Stomach (tissue), 19 donors: ENCODE measurements at places on chromosomes 1 and 21.

DNA sequence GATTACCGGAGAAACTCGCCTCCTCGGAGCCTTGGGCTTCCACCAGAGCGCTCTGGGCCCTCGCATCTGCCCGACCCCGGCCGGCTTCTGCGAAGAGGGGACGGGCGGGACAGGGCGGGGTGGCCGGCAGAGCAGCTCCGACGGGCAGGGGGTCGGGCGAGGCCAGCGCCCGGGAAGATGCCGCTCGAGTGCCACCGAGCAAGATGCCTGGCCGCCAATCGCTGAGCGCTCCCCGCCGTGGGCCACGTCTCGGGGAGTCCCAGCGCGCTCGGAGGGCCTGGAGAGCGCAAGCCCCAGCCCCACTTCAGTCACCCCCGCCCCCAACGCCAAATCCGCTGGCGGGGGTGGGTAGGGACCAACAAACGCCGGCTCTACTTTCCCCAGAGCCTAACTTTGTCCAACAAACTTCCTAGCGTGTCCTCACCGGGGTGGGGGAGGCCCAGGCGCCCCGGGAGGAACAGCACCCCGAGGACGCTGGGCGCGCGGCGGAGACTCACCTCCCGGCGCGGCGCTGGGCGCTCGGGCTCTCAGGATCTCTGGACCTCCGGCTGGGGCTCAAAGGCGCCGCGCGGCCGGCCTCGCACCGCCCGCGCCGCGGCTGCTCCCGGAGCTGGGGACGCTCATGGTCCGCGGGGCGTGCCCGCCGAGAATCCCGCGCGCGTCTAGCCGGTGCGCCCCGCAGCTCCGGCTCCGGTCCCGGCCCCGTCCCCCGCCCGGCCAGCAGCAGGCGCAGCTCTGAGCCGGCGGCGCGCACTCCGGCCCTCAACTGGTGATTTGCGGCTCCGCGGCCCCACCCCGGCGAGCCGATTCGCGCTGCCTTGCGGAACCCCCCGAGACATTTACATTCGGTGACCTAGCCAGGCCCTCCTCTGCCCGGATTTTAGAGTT is at the start of gene BCAR3:
Gene BCAR3, minus strand, starts transcription at position 737 of the 888 bp plus-strand sequence. CDS start 6,907 bp downstream, outside the sequence.
- DNase-seq = peak; percentile 91

GRCh38 chr1:56437959-56438358 is 141.4 kb downstream of the PLPP3 start:
- DNase-seq = no peak

- DNase-seq = no peak
These were observed 105.7 kb upstream of the USP24 start for GRCh38 chr1:55320891-55321290.

DNA sequence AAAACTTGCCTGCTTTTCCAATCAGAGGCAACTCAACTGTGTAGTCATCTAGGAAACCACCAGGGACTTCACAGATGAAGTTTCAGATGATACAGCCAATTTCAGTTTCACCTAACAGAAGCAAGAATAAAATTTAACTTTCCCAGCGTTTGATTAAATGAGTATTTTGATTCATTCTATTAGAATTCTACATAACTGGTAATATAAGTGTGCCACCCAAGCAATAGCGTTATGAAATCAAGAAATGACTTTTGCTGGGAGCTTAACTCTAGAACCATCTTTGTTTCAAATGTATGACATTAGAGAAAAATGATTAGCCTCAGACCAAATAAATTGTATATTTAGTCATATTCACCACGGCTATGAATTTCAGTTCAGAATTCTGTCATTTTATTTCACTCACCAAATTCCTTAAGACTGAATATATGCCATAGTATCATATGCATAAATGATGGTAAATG is 239.3 kb downstream of the NRIP1 start:
- no peak for DNase-seq

GRCh38 chr1:221053889-221054288 is 174.6 kb downstream of the HLX start:
- no peak for DNase-seq

DNA sequence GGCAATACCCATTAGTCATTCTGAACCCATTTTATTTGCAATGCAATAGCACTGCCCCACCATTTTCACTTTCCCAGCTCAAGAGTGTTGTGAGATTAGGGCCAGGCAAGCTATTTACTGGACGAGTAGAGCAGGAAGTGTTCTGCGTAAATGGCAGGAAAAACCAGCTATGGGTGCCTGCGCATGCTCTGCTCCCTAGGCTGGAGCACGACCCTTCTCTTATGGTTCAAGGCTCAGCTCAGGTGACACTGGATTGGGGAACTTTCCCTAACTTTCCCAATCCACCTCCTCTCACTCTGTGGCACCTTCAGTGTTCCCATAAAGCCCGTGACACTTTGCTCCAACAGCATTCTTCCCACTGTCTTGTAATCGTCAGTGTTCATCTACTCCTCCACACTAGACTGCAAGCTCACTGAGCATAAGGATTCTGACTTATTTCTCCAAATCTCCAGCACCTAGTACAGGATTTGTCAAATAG is 3.6 kb upstream of the MAN1A2 start:
- DNase-seq = no peak

DNA sequence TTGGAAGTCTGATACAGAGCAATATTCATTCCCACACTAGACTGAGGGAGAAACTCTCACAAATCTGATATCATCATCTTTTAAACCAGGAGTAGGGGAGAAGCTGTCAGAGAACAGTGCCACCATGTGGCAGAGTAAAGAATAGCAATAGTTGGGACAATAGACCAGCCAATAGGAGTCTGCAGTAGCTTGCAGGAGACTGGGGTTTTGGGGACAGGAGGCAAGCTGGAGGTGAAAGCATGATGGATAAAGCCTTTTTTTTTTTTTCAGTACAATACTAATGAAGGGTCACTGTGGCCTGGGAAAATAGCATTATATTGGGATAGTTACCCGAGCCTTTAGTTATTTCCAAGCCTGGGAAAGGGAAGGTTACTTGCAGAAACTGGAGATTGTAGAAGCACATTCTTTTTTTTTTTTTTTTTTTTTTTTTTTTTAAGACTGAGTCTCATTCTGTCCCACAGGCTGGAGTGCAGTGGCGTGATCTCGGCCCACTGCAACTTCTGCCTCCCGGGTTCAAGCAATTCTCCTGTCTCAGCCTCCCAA is 120.7 kb downstream of the S1PR1 start:
- peak; percentile 52 for DNase-seq

DNA sequence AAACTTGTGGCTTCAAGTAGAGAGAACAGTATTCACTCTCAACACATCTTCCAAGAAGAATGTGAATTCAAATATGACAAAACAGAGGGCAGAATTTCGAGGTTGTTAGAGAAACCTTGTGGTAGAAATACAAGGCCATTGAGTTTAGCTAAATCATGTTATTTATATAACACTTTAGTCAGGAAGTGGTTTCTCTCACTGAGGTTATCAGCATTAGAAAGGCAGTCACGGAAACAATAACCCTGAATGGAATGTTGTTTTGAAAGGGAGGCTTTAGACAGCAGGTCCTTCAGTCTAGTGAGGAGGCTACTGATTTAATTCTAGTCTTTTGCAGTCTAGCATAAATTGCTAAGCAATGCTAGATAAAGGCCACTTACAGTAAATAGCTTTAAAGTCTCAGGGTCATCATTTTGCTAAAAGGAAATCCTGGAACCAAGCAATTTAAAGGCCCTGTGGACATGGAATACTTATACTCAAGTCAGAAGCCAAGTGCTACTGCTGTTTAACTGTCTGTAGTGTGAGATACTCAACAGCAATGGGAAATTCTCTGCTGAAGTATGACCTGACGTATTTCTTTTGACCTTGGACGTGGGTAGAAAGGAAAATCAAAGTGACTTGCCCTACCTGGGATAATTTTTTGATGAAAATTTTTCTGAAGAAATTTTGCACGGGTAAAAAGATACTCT is 89.0 kb upstream of the CHODL start:
- DNase-seq = peak; percentile 30

DNA sequence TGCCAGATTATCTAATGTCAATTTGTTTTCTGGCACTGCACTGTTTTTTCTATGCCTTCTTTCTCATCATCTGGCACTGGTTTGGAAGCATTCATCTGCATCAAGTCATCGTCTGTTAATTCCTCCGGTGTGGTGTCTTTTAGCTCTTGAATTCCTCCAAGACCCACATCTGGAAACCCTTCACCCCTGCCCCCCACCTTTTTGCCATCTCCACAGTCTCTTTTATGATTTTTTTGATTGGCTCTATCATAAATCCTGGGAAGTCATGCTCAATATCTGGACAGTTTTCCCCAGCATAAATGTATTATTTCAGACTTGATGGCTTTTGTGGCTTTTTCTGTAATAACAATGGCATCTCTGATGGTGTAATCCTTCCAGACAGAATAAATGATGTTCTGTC is 10.4 kb upstream of the KCNK1 start:
- DNase-seq = no peak

DNA sequence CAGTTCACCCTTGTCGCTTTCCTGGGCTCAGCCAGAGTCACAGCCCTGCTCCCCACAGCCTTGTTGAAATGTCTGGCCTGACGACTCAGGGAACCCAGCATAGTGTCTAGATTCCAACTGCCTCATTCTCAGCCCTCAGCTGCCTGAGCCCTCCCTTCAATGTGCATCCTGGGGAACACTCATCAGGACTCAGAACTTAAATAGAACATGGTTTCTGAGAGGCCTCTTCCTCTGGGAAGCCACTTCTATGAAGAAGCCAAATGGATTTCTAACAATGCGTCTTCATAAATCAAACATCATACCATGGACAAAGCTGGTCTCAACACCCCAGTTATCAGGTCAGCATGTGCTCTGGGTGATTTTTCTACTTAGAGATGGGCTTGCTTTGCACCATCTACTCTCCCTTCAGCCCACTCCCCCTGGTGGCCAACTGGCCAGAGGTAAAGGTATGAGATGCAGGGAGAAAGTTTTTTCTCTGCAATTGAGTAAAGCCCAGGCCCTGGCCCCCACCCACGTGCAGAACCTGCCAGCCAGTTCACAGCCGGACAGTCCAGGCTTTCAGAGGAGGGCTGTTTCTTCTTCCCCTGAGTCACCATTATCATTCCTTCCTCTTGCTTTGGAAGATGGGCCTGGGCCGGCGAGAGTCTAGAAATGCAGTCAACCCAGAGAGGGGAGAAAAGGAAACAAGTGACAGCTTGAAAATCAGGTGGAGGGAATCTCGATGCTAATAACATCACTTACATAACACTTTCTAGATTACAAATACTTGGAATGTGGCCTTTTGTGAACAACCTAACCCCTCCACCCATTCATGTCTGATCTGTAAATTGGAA is 32.1 kb downstream of the CD244 start:
- DNase-seq = peak; percentile 83

GRCh38 chr1:186813420-186813819 is 15.3 kb upstream of the PLA2G4A start:
- DNase-seq = no peak

GRCh38 chr21:34526618-34527290 is 14.7 kb upstream of the KCNE1 start:
- DNase-seq = peak; percentile 96

DNA sequence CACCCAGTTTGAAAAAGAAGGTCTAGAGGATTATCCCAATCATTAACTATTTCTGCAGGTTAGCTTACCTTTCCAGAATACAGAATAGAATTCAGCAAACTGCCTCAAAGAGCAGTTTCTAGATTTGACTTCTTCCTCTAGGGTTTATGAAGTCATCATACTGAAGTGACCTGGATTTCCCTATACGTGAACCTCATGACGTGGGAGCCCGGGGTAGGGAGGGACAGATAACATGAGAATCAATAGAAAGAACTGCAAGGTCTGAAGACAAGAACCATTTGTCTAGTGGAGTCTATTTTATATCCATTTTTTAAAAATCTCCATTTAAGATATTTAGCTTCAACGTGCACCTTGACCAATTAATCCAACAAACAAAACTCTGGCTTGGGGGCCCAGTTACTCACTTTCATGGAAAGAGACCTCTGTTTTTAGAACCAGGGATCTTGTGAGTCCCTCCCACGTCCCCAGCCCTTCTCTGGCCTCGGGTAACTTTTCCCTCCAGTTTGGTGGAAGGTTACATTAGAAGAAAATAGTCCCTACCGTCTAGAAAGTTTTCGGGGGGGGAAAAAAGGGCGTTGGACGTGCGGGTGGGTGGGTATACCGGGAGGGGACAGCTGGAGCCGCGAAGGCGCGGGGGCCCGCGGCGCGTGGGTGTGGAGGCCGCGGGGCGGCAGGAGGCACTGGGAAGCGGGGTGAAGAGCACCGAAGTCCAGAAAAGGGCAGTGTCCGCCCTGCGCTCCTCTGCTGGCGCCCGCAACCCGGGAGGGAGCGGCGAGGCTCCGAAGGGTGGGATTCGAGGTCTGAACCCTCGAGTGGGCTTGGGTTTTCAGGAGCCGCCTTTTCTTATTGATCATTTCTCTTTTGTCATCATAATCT is 13.8 kb upstream of the POGZ start:
- DNase-seq = peak; percentile 36

DNA sequence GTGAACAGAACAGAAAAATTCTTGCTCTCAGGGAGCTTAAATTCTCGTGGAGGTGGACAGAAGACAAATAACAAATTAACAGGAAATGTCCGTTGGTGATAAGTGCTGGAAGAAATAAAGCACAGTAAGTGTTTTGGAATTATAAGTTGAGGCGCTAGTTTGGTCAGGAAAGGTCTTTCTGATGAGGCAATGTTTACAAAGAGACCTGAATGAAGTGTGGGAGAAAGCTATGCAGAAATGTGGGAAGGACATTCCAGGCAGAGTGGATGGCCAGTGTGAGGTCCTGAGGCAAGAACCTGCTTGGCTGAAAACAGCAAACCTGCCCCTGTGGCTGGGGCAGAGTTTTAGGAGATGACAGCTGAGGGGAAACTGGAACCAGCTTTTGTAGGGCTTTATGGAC is 23.3 kb downstream of the NGF start:
- DNase-seq = no peak

GRCh38 chr1:18633422-18634155 is 2.9 kb downstream of the PAX7 start:
- DNase-seq = no peak

GRCh38 chr1:183630748-183631147 is 4.8 kb downstream of the ARPC5 start:
- no peak for DNase-seq

DNA sequence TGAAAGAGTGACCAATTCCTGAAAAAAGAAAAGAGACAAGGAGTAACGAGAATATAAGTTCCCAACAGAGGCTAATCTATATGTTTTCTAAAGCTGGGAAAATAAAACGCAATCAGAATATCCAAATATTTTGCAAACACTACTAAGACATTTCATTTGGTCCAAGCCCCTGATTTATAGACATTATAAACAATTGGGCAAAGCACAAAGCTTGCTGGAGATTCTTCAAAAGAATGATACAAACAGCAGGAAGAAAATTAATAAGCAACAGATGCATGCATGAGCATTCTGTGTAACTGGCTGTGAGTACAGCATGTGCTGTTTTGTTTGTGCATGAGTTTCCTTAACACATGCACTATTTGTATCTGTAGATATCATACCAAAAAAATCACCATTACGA is 552.9 kb downstream of the LTN1 start:
- DNase-seq = peak; percentile 35

DNA sequence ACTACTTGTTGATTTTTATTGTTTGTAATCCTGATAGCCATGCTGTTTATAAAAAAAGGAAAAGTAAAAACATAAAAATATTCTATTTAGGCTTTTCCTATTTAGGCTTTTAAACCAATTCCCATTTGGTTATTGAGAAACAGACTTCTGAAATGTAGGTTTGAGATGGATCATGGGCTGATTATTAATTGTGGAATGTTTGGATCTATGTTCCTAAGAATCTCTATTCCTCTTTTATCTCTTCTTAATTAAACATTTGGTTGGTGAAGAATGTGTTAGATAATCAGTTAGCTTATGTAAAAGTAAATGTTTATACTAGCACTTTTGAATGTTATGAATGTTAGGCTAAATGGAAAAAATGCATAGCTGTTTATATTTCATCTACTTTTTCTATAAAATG is 97.4 kb downstream of the ATF6 start:
- no peak for DNase-seq
